Transverse colon (tissue), 4 donors: ENCODE measurements at places on chromosomes 11 and 22.

GRCh38 chr11:31649129-31649966, 139.8 kb downstream of the ELP4 start:
- H3K4me3 ChIP-seq: no peak overlapping the region
- H3K27ac ChIP-seq: no peak overlapping the region
- no peaks in the 10 kb centered on the region for H3K27me3 ChIP-seq
- H3K4me1 ChIP-seq: no peaks in the 10 kb centered on the region

DNA sequence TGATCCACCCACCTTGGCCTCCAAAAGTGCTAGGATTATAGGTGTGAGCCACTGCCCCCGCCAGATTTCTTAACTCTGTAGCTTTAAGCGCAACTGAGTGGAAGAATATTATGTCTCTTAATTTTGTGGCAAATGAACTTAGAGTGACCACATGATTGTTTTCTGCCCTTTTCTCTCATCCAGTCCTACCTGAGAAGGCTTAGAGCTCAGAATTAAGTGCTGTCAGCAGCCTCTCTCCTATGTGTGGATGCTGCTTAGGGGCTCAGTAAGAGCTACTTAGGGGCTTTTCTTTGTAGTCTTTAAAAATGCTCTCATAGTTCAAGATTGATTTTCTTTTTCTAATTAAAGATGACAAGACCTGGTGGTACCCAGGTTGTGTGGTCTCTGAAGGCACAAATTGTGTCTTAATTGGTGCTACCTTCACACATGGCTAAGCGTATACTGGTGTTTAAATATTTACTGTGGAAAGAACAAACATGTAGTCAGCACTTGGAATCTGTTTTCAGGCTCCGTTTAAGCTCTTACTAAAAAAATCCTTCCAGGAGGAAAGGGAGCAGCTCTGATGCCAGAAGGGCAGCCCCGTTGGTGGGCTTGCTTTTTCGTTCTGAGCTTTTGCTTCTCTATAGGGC, 59.3 kb downstream of the DEPDC5 start:
- no peaks in the 10 kb centered on the region for H3K27me3 ChIP-seq
- no peak overlapping the region for H3K27ac ChIP-seq
- no peak for DNase-seq
- no peaks in the 10 kb centered on the region for H3K36me3 ChIP-seq
- H3K4me1 ChIP-seq: peaks cover 6% of the 10 kb centered on the region

DNA sequence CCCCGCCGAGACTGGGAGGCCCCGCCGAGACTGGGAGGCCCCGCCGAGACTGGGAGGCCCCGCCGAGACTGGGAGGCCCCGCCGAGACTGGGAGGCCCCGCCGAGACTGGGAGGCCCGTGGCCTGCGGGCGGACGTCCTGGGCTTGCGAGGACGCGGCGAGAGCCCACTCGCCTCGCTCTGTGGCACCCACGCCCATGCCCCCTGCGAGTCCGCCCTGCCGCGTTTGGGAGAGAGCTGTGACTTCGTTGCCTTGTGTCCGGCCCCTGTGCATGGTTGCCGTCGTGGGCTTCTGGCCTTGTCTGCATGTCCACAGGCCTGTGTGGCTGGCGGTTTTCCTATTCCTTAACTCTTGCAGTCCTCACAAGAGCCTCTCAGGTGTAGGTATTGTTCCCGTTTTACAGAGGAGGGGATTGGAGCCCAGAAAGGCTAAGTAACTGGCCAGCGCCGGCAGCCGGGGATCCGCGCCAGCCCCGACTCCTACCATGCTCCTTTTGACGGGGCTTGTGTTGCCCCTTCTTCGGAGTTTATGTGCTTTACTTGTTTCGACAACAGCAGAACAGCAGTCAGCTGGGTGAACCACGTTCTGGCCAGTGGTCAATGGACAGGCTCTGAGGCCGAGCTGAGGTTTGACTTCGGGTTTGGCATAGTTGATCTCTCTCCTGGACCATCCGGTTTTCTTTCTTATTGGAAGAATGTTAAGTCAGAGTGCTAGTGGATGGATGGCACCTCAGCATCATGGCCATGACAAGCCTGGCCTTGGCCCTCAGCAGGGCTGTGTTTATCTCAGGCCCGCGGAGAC, 741 bp downstream of the PHRF1 start:
- H3K4me1 ChIP-seq: peaks cover 45% of the 10 kb centered on the region
- H3K27me3 ChIP-seq: peaks cover 12% of the 10 kb centered on the region
- H3K36me3 ChIP-seq: no peaks in the 10 kb centered on the region
- H3K27ac ChIP-seq: peak overlapping the region; percentile 88
- H3K4me3 ChIP-seq: peak overlapping the region; percentile 89

DNA sequence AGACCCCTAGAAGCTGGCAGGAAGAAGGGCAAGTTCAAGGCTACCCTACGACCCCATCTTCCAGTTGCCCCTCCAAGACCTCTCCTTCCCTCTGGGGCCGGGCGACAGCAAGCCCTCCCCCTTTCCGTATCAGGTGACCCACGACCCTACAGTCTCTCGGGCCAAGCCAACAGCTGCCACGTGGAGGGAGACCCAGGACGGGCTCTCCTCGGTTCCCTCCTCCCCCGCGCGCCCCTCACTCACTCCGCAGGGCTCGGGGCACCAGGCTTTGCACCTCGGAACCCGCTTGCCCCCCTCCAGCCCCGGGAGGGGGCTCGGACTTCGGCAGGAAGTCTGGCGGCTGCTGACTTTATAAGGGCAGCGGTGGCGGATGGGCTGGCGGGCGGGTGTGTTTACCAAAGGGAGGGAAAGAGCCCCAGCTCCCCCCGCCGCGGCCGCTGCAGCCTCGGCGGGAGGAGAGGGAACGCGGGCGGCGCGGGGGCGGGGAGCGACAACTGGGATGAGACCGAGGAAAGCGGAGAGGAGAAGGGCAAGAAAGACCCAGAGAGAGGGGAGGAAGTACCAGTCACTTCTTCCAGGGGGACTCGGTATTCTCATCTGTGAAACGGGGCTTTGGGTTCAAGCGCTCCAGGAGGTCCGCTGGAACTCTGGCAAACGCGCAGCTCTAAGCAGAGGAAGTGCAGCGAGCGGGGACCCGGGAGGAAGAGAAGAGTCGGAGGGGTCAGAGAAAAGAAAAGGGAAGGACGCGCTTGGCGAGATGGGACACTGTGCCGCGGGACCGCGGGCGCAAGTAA, 767 bp downstream of the SLC43A1 start:
- DNase-seq: peak; percentile 72
- H3K4me1 ChIP-seq: peaks cover 17% of the 10 kb centered on the region
- no peaks in the 10 kb centered on the region for H3K36me3 ChIP-seq

GRCh38 chr11:64358907-64359711, at the start of gene RPS6KA4:
Gene RPS6KA4 (plus strand): TSS chr11:64359162. CDS start chr11:64359236, 74 bp downstream.
- peak within 1 kb of the TSS; percentile 76 for H3K4me3 ChIP-seq
- peak; percentile 73 for DNase-seq
- peak within 1 kb of the TSS; percentile 92 for H3K27ac ChIP-seq
- H3K4me1 ChIP-seq: peaks cover 41% of the 10 kb centered on the region

DNA sequence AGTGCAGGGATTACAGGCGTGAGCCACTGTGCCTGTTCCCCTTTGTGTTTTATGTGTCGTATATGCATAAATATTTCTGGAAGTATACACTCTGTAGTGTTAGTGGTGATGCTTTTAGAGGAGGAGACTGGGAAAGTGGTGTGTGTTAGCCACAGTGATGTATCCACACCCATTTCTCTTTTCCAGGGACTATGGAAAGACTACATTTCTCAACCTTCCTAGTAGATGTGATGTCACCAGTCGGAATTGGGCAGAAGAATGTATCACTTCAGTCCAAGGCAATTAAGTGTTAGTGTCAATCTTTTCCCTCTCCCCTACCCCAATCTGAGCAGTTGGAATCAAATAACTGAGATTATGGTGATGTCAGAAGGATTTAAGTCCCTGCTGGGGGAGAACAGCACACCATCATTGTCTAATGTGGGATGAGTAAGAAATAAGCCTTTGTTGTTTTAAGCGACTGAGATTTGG, 5.8 kb upstream of the ATG16L2 start:
- H3K4me1 ChIP-seq: peaks cover 11% of the 10 kb centered on the region
- H3K4me3 ChIP-seq: no peak overlapping the region
- H3K36me3 ChIP-seq: no peaks in the 10 kb centered on the region
- H3K27me3 ChIP-seq: no peaks in the 10 kb centered on the region

DNA sequence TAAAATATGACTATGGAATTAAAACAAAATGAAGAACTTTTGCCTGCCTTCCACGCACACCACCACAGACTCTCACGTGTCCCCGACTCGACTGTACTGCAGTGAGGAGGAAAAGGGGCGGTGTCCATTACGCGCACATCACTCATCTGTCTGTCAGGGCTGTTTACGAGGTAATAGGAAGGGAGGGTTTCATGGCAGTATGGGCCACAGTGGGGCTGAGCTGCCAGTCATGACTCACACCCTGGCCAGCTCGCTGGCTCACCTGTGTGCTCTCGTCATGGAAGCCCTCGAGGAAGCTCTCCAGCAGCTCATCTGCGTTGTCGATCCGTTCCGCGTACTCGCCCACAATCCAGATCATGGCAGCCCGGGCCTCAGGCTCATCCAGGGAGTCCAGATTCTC, 33.5 kb upstream of the RASL10A start:
- H3K4me1 ChIP-seq: no peaks in the 10 kb centered on the region
- no peak for DNase-seq
- peaks cover 56% of the 10 kb centered on the region for H3K36me3 ChIP-seq
- H3K27me3 ChIP-seq: no peaks in the 10 kb centered on the region
- H3K27ac ChIP-seq: no peak overlapping the region
- H3K4me3 ChIP-seq: no peak overlapping the region

DNA sequence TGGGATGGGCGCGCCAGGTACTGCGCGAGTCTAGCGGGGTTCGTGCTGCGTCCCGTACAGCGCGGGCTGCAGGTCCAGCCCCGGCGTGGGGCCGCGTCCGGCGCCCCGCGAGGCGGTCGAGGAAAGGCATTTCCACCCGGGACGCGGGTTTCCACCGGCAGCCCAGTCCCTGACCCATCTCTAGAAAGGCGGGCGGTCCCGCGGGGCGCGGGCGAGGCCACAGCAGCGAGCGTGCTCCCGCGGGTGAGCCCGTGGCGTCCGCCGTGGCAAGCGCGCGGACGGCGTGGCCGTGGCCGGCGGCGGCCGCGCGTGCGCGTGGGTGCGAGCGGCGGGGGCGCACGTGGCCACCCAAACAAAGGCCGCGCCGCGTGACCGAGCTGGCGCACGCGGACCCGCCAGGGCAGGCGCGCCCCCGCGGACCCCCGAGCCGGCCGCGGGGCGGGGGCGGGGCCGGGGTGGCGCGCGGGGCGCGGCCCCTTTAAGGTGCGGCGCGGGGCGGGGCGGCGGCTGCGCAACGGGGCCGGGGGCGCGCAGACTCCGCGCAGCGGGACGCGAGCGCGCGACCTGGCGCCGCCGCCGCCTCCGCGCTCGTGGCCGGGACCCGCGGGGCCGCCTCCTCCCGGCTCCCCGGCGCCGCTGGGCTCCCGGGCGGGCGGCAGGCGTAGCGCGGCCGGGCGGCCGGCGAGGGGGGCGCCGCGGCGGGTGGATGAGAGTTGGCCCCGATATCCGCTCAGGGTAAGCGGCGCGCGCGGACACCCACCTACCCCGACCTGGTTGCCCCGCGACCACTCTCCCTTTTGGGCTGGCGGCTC, 39.3 kb upstream of the CELSR1 start:
- DNase-seq: peak; percentile 66
- peak overlapping the region; percentile 82 for H3K27ac ChIP-seq
- H3K27me3 ChIP-seq: no peaks in the 10 kb centered on the region
- H3K4me1 ChIP-seq: peaks cover 64% of the 10 kb centered on the region

GRCh38 chr22:20810645-20811044, 36.7 kb downstream of the SERPIND1 start:
- H3K36me3 ChIP-seq: peaks cover 27% of the 10 kb centered on the region
- H3K27ac ChIP-seq: no peak overlapping the region
- H3K4me3 ChIP-seq: no peak overlapping the region
- no peak for DNase-seq
- H3K27me3 ChIP-seq: no peaks in the 10 kb centered on the region
- no peaks in the 10 kb centered on the region for H3K4me1 ChIP-seq

DNA sequence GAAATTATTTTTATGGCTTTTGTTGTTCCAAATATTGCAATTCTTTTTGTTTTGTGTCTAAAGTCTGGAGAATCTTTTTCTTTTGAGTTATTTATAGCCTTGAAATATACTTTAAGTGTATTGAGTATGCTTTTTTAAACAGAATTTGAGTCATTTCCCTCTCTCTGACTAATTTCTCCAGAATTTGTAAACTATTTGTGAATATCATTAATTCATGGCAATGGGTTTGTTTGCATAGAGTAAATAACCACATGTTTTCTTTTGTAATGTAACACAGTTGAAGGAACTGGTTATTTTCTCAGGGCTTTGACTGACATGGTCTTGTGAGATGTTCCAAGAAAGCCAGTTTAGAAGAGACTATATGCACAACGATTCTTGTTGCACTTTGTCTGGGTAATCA, 30.9 kb upstream of the MPEG1 start:
- H3K27ac ChIP-seq: no peak overlapping the region
- no peak overlapping the region for H3K4me3 ChIP-seq
- no peak for DNase-seq

DNA sequence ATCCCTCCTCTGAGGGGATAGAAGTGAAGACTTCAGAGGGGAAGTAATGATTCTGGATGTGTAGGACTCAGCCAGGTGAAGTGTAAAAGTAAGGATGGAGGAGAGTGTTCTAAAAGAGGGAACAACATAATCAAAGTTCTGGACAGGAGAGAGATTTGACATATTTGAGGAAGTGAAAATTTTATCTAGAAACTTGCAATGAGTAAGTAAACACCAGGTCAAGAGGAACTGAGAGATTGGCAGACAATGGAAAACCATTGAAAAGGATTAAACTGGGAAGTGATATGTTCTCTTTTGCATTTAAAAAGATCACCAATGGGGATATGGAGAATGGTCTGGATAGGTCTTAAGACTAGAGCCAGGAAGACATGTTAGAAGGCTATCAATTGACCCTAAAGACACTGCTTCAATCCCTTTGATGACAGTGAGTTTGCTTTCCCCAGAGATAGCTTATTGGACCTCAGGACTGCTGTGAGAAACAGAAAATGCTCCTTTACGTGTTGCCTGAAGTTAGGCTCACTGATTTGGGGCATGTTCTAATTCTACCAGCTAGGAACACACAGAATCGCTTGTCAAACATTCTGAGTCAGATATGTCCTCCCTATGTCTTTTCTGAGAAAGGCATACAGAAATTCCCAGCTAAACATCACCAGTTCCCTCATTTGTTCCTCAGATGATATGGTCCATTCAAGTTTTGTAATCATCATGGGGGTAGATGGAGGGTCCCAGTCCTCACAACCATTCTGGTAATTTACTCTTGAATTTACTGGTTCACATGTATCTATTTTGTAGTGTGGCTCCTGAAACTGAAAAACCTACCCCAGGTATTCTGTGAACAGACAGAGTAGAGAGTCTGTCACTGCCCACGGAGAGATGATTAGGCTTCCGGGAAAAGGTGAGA, 144.9 kb downstream of the MAML2 start:
- peak overlapping the region; percentile 3 for H3K27ac ChIP-seq
- no peaks in the 10 kb centered on the region for H3K27me3 ChIP-seq
- H3K4me1 ChIP-seq: peaks cover 10% of the 10 kb centered on the region
- no peak overlapping the region for H3K4me3 ChIP-seq

GRCh38 chr11:14248580-14248981, 110.4 kb downstream of the RRAS2 start:
- no peaks in the 10 kb centered on the region for H3K27me3 ChIP-seq
- no peak overlapping the region for H3K27ac ChIP-seq
- H3K36me3 ChIP-seq: no peaks in the 10 kb centered on the region
- no peak for DNase-seq
- no peak overlapping the region for H3K4me3 ChIP-seq

GRCh38 chr11:108228251-108228650, 5.4 kb downstream of the ATM start:
- H3K27me3 ChIP-seq: no peaks in the 10 kb centered on the region
- peaks cover 8% of the 10 kb centered on the region for H3K4me1 ChIP-seq
- H3K4me3 ChIP-seq: no peak overlapping the region
- no peak overlapping the region for H3K27ac ChIP-seq
